Testis (tissue), 5 donors: ENCODE measurements at places on chromosomes 11 and 22. TPM values are rescaled to one million over a fixed set of nuclear protein-coding genes. Genes with fewer than 3 reads are reported as not detected.
A peak's percentile ranks its signal among the peaks of the same experiment; 100 is the strongest.

DNA sequence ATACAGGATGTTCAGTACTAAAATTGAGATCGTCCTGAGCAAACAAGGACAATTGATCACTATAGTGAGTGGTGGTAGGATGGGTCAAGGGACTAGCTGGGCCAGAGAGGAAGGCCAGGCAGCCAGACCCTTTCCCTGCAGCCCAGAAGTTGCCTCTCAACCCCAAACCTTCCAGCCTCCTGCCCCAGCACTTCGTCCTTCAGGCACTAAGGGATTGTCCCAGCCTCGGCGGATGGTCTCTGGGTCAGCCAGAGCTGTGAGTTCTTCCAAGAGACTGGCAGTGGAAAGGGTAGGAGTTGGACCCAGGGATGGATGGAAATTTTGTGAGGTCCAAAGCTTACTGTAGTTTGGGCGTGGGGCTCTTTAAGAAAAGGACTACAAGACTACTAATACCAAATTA is 3.6 kb upstream of the LMO1 start:
- no peak for DNase-seq

DNA sequence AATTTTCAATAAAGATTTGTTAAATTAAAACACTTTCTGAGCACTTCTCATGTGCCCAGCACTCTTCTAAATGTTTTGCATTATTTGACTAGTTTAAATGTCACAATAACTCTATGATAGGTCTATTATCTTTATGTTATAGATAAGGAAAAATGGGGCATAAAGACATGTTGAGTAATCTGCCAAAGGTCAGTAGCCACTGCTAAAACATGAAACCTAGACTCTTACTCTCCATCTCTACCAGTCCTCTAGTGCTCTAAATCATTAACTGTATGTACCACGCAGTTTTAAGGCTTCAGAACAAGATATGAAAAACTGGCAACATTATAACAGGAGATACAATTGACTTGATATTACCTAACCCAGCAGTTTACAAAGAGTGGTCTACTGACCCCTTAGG is 6.9 kb downstream of the RAB6A start:
- DNase-seq: no peak

DNA sequence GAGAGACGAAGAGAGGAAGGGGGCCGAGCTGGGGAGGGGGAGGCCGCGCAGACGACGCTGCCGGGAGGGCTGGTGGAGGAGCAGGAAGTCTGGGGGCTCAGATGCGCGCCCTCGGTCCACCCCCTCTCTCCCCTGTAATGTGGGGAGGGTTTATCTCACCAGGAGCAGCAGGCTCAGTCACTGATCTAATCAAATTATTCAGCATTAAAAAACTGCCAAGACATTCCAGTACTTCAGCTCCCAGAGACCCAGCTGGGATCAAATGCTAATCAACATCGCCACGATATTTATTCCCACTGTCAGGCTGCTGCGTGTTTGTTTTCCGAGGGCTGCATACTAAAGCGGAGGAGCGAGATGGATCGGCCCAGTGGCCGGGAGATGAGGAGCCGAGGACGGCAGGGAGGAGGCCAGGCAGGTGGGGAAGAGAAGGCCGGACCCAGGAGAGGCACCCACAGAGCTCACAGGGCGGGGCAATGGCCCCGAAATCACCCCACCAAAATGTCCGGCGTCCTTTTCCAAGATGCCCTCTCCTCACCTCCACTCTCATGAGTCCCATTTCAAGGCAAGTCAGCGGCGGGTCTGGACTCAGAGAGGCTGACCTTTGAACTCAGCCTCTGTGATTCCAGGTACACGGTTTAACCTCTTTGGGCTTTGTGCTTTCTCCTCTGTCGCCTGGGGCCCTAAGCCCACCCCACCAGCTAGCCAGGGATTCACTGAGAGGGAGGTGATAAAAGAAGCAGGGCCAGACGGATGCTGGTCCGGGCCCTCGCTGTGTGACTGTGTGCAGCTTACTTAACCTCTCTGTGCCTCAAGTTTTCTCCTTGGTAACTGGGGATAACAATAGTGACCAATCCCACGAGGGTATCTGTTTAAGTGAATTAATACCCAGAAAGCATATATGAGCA is 502.1 kb downstream of the MN1 start:
- no peak for DNase-seq

The RFPL1 gene
- total RNA-seq: 0.37 TPM

The PATE2 gene
- total RNA-seq: 1.0 TPM

DNA sequence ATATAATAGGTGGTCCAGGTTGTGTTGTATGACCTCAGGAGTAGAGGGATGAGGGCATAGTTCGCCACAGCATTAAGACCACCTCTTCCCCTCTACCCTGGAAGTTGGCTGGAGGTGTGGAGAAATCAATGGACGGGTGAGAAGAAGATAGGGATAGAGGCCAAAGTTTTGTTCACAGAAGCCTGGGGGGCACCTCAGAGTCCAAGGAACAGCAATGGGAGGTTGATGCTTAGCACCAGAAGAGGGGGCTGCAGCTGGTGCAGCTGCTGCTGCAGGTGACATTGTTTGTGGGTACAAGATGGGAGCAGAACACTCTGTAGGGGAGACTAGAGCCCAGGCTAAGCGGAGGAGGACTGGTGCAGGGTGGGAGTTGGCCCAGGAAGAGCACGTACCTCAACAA is 31.2 kb upstream of the SPON1 start:
- no peak for DNase-seq

The MMP7 gene
- total RNA-seq: not detected

GRCh38 chr11:102879801-102880200 is 5.0 kb upstream of the MMP12 start:
- DNase-seq: no peak

DNA sequence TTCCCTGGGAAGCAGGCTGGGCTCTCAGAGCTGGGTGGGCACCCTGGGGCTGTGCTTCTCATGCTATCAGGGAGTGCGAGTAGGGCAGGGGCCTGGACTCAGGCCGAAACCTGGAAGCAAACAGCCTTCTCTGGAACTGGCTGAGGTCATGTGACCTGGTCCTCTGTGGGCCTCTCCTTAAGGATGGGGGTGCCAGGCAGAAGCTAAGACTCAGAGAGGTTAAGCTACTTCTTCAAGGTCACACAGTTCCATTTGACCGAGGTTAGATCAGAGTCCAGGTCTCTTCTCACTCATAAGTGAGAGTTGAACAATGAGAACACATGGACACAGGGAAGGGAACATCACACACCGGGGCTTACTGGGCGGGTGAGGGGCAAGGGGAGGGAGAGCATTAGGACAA is 7.4 kb downstream of the FADS3 start:
- no peak for DNase-seq

The CARD18 gene
- total RNA-seq: 2.3 TPM

DNA sequence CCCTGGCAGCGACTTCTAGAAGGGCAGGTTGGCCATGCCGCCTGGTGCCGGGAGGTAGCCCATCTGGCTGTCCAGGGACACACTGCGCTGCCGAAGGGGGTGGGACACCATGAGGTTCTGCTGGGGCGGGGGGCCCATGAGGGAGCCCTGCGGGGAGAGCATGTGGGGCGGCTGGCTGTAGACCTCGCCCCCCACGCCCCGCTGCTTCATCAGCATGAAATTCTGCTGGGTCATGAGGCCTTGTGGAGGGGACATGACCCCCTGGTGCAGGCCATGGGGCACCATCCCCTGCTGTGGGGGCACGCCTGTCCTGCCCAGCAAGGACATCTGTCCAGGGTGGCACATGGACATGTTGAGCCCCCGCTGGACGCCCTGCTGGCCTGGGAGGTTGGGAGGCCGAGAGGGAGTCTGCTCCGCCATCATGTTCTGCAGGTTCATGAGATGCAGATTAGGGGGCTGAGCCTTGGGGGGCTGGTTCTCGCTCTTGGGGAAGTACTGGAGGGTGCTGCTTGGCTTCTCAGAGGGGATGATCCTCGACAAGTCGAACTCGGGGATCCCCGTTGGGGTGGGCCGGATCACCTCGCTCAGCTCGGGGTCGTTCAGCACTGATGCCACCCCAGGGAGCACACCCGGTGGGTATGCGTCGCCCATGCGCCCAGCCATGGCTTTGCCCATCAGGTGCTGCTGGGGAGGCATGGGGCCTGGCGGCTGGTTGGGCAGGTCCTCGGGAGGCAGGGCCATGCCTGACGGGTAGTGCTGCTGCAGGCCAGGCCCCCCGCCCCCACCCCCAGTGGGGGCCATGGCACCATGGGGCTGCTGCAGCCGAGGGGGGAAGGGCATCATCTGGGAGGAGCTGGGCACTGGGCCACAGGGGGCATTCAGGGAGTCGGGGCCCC is 15.0 kb downstream of the CXCR5 start:
- no peak for DNase-seq

- DNase-seq: peak; percentile 84
These were observed 54.8 kb upstream of the CAPRIN1 start for GRCh38 chr11:33996498-33997454.

DNA sequence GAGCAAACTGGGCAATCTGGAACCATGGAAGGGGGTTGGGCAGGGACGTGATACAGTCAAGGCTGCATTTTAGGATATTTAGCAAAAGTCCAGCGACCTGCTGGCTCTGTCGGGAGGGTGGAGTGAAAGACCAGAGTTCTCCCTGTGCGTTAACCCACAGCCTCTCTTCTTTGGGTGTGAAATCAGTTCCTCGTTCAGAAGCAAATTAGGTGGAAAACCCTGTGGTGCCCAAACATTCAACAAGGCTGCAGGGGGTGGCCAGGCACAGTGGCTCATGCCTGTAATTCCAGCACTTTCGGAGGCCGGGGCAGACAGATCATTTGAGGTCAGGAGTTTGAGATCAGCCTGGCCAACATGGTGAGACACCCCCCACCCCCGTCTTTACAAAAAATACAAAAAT is 5.9 kb downstream of the TMEM151A start:
- no peak for DNase-seq

The CADM1 gene
- 216 TPM for total RNA-seq

DNA sequence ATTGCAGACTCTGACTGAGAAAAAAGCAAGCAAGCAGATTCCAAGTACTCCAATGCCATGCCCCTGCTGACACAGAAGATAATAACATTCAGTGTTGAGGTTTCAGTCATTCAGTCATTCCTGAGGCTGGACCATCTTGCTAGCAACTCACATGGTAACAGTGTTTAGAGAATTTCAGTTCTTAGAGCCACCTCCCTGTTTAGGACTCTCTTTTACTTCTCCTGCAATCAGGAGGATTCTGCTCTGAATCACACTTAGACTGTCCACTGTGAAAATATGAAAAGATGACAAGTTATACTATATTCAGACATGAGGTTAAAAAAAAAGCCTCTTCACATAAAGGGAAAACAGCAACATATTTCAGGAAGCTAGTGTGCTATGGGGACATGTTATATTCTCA is 183.9 kb upstream of the CTSC start:
- no peak for DNase-seq

GRCh38 chr22:44842417-44842816 is 90.0 kb downstream of the ARHGAP8 start:
- DNase-seq: no peak

The PATE4 gene
- total RNA-seq: 0.79 TPM

- no peak for DNase-seq
These were observed 375.9 kb downstream of the GUCY1A2 start for GRCh38 chr11:106642331-106642730.

GRCh38 chr11:465896-466530 is 15.9 kb downstream of the PTDSS2 start:
- DNase-seq: no peak

DNA sequence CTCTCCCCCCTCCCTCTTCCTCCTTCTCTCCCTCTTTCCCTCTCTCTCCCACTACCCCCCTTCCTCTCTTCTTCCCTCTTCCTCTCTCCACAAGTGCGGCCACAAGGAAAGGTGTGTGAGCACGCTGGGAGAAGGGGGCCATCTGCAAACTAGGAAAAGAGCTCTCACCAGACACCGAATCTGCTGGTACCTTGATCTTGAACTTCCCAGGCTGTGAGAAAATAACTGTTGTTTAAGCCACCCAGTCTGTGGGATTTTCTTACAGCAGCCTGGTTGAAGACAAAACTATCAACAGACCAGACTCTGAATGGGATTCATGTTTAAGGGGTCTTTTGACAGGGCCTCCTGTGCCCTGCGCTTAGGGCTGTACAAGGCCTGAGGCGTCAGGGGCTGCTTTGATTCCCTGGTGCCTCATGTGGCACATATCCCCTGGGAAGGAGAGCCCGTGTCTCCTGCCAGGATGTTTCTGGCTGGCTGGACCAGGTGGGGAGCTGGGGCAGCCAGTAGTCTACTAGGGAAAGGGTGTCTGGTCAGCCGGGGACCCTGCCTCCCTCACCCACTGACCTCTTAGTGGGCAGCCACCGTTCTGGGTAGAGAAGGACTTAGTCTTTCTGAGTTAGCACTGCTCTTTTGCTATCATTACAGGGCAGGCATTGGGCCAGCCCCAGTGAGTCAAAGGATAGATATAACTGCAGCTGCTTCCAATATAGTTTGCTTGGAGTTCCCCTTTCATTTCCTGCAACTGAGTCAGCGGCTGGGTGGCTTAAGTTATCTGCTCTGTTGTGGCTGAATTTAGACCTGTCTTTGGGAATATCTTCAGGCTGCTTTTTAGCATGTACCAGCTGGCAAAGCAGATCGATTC is 6.2 kb downstream of the PANX1 start:
- DNase-seq: peak; percentile 71

The NXPE2 gene
- total RNA-seq: 2.0 TPM

DNA sequence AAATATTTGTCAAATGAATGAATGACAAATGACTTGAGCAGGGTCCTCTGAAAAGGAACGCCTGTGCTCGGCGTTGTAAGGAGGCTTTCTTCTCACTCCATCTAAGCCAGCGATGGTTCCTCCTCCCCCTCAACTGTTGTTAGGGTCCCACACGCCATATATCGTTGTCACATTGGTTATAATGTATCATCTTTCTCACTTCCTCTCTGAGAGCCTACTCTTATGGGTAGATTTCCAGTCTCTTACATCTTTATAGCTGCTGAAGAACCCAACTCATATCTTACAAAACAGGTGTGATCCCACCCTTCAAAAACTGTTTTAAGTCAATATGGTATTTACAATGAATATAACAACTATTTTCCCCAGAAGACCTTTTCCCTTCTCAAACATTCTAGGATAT is 81.5 kb downstream of the NAV2 start:
- no peak for DNase-seq

The OR4A16 gene
- 0.50 TPM for total RNA-seq

The MUC2 gene
- total RNA-seq: 0.93 TPM

DNA sequence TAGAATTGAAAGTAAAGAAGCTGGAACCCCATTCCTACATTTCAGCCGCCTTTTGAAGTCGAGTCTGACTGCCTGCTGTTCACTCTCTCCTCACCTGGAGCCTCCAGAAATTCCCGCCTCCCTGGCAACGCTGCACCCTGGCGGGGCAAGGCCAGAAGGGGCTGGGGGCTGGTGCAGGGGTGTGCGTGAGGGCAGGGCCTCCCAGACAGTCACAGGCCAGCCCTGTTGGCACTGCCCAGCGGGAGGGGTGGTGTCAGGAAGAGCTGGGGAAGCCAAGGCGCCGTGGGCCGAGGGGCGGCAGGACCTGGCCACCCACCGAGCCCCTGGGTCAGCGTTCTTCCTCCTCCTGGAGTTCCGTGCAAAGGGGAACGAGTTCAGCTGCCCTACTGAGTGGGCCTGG is 123.2 kb downstream of the KCNQ1OT1 start:
- DNase-seq: no peak
